AG09309 (cell line): ENCODE measurements at places on chromosomes 5 and 9.

GRCh38 chr5:96958977-96959376, 23.1 kb downstream of the LNPEP start:
- no peak for DNase-seq

DNA sequence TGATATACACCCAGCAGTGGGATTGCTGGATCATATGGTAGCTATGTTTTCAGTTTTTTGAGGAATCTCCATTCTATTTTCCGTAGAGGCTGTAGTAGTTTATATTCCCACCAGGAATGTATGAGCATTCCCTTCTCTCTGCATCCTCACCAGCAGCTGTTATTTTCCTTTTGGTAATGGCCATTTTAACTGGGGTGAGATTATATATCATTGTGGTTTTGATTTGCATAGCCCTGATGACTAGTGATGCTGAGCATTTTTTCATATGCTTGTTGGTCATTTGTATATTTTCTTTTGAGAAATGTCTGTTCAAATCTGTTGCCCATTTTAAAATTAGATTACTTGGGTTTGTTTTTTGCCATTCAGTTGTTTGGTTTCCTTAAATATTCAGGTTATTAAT, 11.2 kb upstream of the PPIC start:
- no peak for DNase-seq

DNA sequence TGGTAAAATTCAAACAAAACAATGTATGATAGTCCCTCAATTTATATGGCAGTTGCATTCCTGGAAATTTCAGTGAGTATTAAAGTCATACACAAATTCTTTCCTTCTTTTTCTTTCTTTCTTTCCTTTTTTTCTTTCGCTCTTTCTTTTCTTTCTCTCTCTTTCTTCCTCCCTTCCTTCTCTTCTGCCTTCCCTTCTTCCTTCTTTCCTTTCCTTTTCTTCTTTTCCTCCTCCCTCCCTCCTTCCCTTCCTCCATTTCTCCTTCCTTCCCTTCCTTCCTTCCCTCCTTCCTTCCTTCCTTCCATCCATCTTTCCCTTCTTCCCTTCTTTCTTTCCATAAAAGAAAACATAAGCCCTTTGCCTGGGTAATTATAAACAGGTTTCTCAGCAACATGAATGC, 58.1 kb upstream of the HSPB3 start:
- no peak for DNase-seq

GRCh38 chr9:129405827-129406213, 215.1 kb downstream of the C9orf50 start:
- no peak for DNase-seq

- no peak for DNase-seq
Measured at GRCh38 chr5:133863857-133864585, 104.4 kb downstream of the C5orf15 start.

GRCh38 chr5:538801-539468, 14.7 kb upstream of the SLC9A3 start:
- DNase-seq = no peak

DNA sequence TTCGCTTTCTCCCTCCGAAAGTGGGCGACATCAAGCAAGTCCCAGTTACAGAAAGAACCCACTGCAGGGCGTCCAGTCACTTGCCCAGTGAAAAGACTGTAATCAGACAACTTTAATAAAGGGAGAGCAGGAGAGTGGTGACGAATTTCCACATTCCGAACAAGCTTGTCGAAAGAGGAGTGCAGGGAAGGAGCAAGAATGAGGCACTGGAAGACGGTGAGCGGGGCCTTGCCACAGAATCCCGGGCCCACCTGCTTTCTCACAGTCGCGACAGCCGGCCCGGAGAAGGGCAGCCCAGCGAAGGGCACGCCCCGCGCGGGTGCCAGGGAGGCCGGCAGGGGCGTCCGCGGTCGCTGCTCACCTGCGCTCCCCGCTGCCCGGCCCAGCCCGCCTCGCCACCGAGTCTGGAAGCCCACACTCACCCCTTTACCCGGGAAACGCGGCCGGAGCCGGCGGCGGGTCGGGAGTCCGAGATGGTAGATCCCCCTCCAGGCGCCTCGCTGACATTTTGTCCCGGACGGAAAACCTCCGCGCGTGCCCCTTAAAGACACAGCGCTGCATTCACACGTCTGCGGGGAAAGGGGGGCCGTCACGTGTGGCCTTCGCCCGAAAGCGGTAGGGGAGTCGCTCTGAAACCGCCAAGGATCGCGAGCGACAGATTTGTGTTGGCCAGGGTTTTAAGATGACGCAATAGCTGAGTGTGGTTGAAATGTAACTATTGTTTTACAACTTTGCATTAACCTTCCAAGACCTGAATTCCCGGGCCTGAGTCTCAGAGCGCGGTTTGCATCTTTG, at the start of gene ZBED3:
ZBED3 (minus strand) TSS at position 597 of the 795 bp plus-strand sequence. CDS start 9,407 bp downstream, outside the sequence.
- peak; percentile 44 for DNase-seq
